RWPE1 (cell line): ENCODE measurements at places on chromosomes 7 and 10.

DNA sequence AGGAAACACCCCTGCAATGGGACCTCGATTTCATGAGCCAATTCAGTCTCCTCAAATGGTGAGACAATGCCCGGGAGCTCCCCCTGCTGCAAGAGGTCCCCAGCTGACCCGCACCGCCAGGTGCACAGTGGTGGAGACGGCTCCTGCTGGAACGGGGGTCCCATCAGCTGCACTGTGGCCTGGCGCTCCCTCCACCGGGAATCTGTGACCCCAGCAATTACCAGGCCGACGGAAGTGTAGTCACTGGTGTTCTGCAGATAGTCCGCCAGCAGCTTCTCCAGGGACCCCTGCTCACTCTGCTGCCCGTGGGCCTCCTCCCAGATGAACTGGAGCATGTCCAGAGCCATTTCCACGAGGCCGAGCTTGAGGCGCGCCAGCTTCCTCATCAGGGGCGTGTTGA is 64.9 kb upstream of the NKX6-2 start:
- no peak for DNase-seq

DNA sequence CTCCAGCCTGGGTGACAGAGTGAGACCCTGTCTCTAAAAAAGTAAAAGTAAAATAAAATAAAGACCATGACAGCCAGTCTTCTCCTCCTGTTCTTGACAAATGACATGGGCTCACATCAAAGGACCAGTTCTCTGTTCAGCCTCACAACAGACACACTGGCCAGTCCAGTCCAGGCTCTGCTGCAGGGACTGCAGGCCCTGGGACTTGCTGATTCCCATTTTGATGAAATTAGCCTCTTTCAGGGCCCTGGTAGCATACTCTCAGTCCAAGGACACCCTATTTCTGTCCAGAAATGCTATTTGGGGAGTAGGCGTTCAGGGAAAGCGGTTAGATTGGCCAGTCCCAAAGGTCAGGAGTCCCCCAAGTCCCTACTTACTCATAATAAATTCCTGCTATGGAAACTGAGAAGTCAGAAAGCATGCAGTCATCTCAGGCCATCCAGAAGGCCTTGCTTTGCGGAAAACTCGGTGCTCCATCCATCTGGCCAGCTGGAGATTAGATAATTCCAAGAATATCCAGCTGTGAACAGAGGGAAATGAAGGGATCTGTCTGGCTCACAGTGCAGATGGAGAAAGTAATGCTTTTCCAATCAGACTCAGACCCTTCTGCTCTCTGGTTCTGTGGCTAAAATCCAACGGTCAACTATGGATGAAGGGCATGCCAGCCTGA is 74.4 kb downstream of the RAB11FIP2 start:
- no peak for DNase-seq

- DNase-seq = no peak
Measured at GRCh38 chr7:25059576-25059975, 65.5 kb downstream of the CYCS start.

DNA sequence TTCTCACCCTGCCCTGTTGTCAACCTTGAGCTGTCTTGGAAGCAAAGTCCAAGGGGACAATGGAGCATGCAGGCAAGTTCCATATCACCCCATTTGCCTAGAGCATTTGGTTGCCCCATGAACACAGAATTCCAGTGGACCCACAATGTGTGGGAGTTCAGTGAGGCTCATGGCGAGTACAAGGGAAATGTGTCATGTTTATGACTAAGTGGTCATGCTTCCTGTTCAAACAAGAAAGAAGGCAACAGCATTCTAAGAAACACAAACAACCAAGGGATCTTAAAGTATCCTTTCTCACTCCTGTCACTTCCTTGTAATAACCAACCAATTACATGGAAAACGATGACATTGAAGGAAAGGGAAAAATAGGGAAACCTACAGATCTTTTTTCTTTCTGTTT is 513.0 kb downstream of the INHBA start:
- DNase-seq = peak; percentile 77
